ENCODE measurements at places on chromosomes 16 and 17.

- no peak for DNase-seq
Observed at GRCh38 chr17:57396511-57396921, 140.2 kb downstream of the MSI2 start.

GRCh38 chr17:66551839-66552238, 249.4 kb downstream of the PRKCA start:
- DNase-seq = no peak

DNA sequence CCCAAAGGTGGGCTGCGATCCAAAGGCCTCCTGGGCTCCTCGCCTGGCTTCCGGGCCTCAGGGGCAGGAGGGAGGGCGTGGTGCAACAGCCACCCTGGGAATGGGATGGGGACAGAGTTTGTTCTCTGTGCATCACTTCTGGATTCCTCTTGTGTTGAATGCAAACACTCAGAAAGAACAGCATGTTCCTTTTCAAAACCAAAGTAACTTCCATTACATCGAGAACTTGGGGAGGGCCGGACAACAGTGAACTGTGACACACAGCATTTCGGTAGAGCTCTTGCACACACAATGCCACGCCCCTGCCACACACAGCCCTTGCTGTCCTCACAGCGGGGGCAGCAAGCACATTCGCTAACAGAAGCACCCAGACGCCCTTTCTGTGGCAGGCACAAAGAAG, 36.1 kb upstream of the FASN start:
- no peak for DNase-seq

GRCh38 chr17:67425571-67426160, 48.6 kb downstream of the PITPNC1 start:
- DNase-seq = no peak

- DNase-seq = no peak
Observed at GRCh38 chr17:3688027-3688553, 7.9 kb downstream of the P2RX5 start.

GRCh38 chr16:16989368-16989767, 481.4 kb downstream of the XYLT1 start:
- DNase-seq = no peak

DNA sequence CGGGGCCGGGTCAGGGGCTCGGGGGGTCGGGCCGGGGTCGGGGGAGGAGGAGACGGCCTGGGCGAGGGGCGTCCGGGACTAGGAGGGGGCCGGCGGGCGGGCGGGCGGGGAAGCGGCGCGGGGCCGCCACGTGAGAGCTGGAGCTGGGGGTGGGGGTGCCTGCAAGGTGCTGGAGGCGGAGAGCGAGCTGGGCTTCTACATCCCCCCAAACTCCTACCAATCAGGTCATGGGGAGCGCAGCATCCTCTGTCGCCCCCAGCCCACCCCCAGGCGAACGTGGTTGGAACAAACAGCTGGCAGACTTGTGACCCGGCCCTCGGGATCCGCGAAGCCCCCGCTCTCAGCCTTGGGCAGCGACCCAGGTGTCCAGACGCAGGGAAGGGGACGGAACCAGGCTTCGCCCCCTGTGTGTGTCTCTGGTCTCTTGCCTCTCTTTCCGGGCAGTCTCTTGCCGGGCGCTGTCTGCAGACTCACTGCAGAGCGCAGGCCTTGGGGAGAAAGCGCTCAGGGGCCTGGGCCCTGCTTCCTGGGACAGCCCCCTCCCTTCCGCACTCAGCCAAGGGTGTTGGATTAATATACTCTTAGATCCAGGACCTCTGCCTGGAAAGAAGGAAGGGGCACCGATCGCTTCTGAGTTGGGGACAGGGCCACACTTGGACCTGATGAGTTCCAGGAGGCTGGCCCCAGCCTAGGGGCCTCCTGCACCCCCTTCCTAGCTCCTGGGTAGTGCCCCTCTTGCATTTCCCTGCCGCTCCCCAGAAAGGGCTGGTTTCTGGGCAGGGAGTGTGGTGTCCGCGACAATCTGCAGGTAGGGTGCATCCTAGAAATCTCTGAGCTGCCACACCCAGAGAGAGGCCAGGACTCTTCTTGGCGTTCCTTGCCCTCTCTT, 722 bp downstream of the RASL10B start:
- no peak for DNase-seq

- no peak for DNase-seq
Observed at GRCh38 chr16:2692251-2692947, 10.1 kb downstream of the KCTD5 start.

- DNase-seq = no peak
Observed at GRCh38 chr16:27324851-27325301, 11.1 kb downstream of the IL4R start.

GRCh38 chr17:17729620-17730249, 48.5 kb downstream of the RAI1 start:
- DNase-seq = peak; percentile 64

GRCh38 chr17:61219460-61219859, 180.2 kb upstream of the TBX2 start:
- no peak for DNase-seq
